ENCODE measurements at places on chromosomes 12 and 14.

DNA sequence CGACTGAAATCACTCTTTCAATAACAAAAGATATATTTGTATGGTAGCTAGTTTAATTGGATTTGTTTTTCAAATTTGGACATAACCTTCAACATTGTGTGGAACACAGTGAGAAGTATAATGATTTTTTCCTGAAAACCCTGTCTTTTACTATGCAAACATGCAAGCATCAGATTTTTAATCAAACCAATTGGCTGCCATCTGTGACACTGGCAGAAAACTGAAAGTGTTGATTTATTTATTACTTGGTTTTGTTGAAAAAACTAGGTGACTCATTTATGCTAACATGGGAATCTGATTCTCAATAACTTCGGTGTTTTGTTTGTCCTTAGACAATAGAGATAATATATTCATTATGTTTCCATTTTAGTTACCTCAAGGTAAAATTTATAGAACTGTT is 82.0 kb downstream of the NTS start:
- no peak for DNase-seq

DNA sequence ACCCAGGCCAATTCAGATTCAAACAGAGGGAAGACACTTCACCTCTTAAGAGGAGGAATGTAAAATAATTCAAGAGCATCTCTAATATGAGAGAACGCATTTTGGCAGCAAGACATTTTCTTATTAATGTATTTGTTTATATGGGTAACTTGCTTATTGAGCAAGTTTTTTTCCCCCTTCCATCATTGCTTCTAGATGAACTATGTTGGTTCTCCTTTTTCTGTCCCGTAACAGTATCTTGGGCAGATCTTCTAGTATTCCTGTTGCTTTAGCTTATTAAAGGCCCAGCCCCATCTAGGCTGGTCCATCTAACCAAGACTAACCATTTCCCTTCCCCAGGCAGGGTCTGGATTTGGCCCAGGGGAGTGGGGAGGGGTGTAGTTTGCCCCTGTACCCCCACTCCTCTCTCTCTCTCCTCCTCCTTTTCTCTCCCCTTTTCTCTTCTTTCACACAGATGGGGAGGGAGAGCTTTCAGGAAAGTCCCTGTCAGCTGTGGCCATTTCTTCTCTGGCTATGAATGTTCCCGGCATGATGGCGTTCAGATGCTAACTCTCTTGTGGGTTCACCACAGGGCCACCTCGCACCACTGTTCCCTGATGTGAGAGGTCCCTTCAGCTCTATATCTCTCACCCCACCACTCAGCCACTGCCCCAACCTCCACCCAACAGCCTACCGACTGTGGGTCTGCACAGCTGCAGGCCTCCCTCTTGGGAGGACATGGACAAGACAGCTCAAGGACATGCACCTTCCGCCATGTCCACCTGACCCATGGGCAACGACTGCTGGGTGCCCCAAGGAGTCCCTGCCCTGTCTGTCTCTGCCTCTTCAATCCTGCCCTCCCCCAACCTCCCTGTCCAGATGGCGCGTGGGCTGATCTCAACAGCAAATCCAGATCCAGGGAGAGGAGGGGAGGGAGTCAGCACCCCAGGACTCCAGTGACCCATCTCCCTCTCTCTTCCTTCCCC is 15.8 kb upstream of the RPS6KL1 start:
- no peak for DNase-seq

GRCh38 chr12:68809190-68810026 is 1.4 kb downstream of the MDM2 start:
- no peak for DNase-seq

GRCh38 chr12:68943848-68944247 is 10.9 kb upstream of the CPM start:
- DNase-seq = no peak

DNA sequence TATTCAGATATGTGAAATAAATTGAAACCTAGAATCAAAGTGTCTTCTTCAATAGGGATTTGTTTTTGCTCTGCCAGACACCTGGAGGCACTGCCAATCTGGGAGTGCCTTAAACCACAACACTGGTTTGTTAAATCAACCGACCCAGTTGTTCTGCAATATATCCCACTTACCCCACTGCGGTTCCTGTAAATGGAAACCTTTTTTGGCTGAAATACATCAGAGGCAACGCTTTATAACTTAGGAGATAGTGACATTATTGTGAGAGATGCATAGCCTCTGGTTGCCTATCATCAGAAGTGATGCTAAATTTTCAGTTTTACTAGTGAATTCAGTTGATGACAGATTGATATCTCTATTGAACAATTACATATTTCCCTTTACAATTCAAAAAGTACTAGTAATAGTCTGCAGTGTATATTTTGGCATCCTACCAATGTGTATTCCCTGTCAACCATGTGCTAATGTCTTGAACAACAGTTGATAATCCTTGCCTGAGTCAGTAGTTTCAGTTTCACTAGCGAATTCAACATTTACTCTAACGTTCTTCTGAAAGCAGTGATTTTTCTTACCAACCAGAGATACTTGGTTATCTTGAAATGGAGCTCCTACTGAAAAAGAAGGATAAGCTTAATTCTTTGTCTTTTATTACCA is 30.5 kb downstream of the PPP2R5C start:
- DNase-seq = no peak

DNA sequence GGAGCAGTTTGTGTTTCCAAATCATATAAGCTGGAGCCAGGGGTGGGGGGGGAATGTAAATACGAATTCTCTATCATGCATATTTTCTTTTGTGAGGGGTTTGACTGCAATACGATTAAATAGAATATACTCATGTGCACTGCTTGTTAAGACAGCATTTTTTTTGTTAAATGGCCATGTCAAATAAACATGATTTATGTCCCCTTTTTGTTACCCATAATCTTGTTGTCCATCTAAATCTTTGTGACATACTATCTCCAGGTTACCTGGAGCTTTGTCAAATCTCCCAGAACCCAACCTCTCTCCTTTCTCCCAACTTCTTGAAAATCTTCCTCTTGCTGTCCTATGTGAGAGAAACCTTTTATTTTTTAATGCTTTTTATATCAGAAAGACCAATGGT is 233.1 kb downstream of the SLC25A21 start:
- no peak for DNase-seq

GRCh38 chr12:105355752-105356151 is 25.3 kb downstream of the C12orf75 start:
- no peak for DNase-seq

DNA sequence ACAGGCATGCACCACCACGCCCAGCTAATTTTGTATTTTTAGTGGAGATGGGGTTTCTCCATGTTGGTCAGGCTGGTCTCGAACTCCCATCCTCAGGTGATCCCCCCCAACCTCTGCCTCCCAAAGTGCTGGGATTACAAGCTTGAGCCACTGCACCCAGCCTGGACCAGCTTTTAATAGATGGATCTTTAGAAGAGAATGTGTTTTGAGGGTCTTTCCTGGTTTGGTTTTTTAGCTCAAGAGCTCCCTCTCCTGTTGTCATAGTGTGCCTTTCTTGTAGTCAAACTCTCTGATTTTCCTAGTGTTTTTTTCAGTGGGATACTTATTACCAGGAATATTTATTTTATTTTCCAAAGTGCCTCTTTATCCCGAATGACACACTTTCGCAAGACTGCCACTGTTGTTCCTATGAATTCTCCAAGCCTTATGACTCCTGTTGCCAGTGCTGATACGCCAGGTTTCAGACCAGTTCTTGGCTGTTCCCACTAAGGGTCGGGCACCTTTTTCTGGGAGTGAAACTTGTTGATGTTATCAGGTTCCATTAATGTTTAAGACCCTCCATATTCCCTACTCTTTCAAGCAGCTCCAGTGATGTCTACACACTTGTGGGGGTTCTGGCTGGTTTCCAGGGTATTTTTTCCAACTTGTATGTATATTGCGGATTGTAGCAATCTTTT is 31.5 kb upstream of the LIMA1 start:
- no peak for DNase-seq

- DNase-seq = no peak
These were observed 274.9 kb downstream of the GPHN start for GRCh38 chr14:66782853-66783252.

GRCh38 chr12:124698211-124698997 is 131.0 kb upstream of the NCOR2 start:
- DNase-seq = no peak

DNA sequence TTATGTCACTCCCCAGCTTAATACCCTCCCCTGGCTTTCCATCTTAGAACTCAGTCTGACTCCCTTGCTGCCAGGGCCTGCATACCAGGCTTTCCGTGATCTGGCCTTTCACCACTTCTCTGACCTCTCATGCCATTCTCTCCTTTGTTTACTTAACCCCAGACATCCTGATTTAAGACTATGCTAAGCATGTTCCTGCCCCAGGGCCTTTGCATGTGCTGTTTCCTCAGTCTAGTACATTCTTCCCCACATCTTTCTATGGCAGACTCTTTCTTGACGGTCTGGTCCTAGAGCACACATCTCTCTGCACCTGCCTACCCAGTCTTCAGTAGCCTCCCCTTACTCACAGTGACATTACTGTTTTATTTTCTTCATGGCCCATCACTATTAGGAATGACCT is 42.2 kb downstream of the PLXNC1 start:
- DNase-seq = no peak

DNA sequence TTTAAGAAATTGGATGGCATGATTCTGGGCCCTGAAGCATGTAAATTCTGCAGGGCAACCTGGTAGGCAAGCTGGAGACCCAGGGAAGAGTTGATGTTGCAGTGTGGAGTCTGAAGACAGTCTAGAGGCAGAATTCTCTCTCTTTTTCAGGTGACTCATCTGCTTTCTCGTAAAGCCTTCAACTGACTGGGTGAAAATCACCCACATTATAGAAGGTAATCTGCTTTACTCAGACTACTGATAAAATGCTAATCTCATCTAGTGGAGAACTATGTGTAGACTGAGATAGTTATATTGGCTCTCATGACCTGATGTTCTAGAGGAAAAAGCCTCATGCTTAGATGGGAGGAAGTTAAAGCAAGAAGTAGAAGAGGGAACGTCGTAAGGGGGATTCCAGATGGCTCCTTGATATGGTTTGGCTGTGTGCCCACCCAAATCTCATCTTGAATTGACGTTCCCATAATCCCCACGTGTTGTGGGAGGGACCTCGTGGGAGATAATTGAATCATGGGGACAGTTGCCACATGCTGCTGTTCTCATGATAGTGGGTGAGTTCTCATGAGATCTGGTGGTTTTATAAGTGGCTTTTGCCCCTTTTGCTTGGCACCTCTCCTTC is 723.8 kb downstream of the BCL11B start:
- DNase-seq = no peak

- DNase-seq = no peak
These were observed 10.2 kb upstream of the LRRC10 start for GRCh38 chr12:69620921-69621320.

GRCh38 chr14:105944632-105945610 is 418.5 kb downstream of the TMEM121 start:
- DNase-seq = peak; percentile 52

GRCh38 chr12:25365340-25365730 is 114.6 kb upstream of the KRAS start:
- DNase-seq = no peak

- peak; percentile 9 for DNase-seq
These were observed 846 bp upstream of the MTHFD1 start for GRCh38 chr14:64387232-64387781.

DNA sequence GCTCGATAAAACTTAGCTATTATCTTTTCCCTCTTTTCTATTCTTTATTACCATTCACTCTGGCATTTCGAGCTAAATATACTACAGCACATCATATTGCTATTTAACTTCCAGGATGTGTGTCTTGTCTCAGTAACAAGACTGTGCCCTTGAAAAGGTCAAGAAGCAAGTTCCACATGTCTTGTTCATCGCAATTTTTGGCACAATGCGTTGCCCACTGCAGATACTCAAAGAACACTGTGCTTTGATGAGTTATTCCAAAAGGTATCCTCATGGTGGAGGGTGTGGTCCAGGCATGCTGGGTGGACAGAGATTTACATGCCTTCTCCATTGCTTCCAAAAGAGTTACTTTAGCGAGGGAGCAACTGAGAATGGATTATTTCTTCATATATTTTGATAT is 6.6 kb downstream of the E2F7 start:
- DNase-seq = no peak

- DNase-seq = no peak
These were observed 86.5 kb downstream of the DAAM1 start for GRCh38 chr14:59274991-59275391.

DNA sequence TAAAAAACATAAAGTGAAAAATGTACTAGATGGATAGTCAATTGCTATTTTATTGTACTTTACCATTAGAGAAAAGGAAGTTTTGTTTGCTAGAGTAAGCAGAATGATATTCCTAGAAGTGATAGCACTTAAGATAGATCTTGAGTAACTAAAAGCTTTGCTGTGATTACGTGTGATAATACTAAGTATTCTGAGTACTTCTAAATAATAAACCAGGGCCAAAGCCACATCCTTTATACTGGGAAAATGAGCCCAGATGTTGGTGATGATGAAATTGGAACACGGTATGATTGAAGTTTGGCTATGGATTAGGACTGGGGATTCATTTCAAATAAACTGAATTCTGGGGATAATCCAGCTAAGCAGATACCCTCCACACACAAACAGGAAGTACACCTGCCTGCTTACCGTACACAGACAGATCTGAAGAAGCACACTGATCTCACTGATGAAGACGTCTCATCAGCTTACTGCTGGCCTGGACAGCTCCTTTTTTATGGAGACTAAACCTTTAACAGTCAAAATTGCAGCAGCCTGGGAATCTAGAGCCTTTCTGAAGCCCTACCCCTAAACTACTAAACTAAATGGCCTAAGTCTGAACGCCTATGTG is 199.8 kb downstream of the LRFN5 start:
- no peak for DNase-seq

GRCh38 chr12:106171117-106171750 is 32.5 kb upstream of the NUAK1 start:
- no peak for DNase-seq
